ENCODE measurements at places on chromosomes 12 and 14.
A peak's percentile ranks its signal among the peaks of the same experiment; 100 is the strongest.

DNA sequence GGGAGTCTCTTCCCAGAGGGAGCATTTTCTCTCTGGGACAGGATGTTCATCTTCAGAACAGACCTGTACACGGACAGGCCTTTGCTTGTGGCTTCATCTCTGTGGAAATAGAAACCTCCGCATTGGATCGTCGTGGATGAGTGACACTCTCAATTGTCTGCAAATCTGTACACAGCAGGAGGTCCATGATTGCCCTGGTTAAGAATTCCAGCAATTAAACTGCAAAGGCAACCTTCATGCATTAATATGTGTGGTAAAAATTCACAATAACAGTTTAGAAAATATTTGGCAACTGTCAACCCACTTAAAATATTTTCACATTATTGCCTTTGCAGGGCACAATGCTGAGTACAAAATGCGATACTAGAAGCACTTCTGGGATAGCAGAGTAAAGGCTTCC lies 149.8 kb upstream of the SFSWAP start:
- no peak for DNase-seq

- no peak for DNase-seq
These were observed 82.6 kb downstream of the METTL25 start for GRCh38 chr12:82440885-82441284.

DNA sequence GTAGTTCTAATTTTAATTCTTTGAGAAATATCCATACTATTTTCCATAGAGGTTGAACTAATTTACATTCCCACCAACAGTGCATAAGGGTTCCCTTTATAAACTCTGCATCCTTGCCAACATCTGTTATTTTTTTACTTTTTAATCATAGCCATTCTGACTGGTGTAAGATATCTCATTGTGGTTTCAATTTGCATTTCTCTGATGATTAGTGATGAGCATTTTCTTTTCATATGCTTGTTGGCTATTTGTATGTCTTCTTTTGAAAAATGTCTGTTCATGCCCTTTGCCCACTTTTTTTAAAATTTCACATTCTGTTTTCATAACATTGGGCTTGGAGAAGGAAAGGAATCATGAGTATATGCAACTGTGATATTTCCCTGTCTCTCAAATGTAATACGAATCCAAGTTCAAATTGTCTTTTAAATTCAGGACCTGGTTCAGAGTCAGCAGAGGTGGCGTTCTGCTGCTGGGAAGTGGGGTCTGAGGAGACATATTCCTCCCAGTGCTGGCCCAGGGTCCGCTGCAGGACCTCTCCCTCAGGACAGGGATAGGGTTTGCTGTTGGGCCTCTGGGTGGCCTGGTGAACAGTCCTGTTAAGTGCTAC lies 81.2 kb upstream of the ETV6 start:
- DNase-seq, result no peak

DNA sequence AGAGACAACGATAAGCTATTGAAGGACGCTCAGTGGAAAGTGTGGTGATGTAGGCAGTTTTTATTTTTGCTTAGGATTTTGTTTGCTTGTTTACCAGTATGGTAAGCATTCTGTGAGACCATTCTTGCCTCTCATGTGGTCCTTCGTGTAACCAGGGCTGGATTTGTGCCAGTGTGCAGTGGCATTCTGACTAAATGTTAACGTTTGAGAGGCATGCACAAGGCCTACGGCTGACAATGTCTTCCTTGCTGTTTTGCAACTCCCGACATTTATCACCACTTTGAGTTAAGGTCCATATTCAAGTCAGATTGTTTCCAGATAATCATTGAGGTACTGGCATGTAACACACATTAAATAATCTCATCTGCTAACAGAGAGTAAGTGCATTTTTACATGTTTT lies 102.3 kb upstream of the BCAT1 start:
- DNase-seq, result peak; percentile 36

DNA sequence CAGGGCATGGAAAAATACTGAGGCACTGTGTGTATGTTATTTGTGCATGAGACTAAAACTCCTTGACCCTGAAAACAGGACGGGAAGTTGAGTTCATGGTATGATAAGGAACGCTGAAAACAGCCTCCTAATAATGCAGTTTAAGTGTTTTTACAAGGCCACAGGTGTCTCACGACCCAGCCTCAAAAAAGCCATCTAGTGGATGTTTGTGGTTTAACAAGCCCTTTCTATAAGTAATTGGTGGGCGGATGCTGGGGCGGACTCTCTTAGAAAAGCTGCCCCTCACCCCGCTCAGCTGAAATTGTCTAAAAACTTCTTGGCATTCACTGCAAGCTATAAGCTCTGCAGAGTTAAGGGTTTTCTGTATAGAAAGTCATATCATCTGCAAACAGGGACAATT lies 184.5 kb downstream of the NUBPL start:
- no peak for DNase-seq

- DNase-seq, result no peak
These were observed 479.7 kb upstream of the TBX3 start for GRCh38 chr12:115163710-115164109.

DNA sequence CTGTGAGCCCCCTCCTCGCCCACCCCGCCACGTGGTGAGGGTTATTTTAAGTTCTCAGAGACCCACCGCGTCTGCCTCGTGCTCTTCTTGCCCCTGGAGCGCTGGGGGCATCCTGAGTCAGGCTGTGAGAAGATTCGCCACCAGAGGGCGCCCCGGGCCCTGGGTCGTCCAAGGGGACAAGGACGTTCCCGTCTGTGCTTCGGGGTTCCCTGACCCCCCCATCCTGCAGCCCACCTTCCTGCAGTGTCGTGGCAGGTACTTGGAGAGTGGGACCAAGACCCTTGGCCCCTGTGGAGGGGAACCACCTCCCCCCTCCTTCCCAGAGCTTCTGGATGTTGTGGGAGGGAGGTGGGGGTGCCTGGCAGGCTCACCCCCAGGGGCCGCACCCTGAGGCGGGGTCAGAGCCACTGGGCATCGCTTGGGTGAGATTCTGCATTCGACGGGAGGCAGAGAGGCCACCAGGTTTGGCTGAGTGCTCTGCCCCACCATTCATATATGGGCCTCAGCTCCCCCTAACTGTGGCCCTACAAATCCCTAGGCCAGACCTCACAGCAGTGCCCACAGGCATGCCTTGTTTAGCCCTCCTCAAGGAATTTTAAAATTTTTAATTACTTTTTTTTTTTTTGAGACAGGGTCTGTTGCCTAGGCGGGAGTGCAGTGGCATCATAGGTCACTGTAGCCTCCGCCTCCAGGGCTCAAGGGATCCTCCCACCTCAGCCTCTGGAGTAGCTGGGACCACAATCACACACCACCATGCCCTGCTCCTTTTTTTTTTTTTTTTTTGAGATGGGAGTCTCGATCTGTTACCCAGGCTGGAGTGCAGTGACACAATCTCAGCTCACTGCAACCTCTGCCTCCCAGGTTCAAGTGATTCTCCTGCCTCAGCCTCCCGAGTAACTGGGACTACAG lies 17.0 kb downstream of the RHOF start:
- peak; percentile 95 for DNase-seq

- no peak for DNase-seq
These were observed 726.8 kb downstream of the VRK1 start for GRCh38 chr14:97523936-97524335.

DNA sequence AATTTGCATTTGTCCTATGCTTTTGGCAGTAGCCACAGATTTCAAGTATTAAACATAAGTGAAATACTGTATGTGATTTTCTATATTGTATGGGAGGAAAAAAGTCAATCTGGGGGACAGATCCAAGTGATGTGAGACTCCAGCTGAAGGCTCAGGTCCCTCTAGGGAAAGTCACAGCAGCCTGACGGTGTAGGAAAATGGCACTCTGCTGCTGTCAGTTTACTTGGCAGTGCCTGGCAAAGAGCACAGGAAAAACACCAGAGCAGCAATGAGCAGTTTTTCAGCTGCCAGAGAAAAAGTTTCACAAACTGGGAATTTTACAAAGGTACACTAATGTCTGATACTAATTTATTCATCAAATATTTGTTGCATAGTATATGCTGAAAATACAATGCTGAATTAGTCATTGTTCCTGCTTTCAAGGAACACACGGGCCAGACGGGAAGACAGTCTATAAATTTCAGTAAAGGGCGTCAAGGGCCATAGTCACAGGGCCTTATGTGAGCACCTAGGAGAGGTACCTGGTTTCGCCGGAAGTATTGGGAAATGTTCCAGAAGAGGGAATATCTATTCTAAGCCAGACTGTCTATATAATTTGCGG lies 66.2 kb upstream of the SLC38A2 start:
- DNase-seq, result no peak

DNA sequence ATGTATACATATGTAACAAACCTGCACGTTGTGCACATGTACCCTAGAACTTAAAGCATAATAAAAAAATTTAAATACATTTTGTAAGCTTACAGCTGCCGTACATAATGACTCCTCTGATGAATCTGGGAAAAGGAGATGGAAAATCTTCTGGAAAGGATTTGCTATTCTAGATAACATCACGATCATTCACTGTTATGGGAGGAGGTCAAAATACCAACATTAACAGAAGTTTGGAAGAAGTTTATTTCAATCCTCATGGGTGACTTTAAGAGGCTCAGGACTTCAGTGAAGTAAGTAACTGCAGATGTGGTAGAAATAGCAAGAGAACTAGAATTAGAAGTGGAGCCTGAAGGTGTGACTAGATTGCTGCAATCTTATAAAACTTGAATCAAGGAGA lies 172.2 kb downstream of the SLC16A7 start:
- no peak for DNase-seq

- DNase-seq, result no peak
These were observed 131.0 kb upstream of the LMNTD1 start for GRCh38 chr12:25684070-25684469.

- DNase-seq, result peak; percentile 91
These were observed 24.2 kb downstream of the CHST11 start for GRCh38 chr12:104480826-104481440.

DNA sequence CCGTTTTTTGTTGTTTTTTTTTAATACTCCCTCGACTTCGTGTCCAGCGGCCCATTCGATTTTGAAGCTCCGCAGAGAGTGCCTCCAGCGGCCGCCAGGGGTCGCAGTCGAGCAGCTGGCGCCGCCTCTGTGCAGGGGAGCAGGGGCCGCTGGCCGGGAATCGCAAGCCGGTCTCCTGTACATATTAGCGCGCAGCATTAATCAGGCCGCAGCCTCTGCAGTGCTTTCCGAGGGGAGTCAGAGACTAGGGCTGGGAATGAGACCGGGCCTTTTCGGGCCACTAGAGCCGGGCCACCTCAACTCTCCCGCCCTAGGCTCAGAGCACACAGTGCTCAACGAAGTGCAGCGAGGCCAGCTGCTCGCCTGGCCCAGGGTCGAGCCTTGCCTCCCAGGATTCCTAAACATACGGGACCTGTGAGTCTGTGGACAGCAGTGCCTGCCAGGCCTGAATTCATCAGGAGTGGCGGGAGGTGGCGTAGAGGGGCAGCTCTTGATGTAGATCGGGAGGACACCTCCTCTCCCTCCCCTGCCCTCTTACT lies 81.8 kb downstream of the EMP1 start:
- peak; percentile 64 for DNase-seq

DNA sequence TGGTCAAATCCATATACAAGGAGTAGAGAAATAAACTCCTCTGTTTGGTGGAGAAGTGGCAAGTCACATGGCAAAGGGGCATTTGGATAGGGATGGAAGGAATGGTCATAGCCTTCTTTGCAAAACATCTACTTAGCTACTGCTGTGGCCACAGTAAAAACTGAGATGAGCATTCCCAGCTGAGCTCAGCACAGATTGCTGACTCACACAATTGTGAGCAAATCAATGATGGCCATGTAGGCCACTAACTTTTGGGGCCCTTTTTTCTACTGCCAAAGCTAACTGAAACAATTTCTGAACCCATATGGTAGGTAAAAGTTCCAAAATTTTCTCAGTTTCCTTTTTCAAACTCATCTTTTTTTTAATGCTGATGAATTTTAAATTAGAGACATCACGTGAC lies 31.6 kb downstream of the DUSP6 start:
- no peak for DNase-seq

GRCh38 chr14:104784218-104784568 lies 11.4 kb downstream of the AKT1 start:
- no peak for DNase-seq

- no peak for DNase-seq
These were observed 128.4 kb downstream of the GALC start for GRCh38 chr14:87864356-87865270.

DNA sequence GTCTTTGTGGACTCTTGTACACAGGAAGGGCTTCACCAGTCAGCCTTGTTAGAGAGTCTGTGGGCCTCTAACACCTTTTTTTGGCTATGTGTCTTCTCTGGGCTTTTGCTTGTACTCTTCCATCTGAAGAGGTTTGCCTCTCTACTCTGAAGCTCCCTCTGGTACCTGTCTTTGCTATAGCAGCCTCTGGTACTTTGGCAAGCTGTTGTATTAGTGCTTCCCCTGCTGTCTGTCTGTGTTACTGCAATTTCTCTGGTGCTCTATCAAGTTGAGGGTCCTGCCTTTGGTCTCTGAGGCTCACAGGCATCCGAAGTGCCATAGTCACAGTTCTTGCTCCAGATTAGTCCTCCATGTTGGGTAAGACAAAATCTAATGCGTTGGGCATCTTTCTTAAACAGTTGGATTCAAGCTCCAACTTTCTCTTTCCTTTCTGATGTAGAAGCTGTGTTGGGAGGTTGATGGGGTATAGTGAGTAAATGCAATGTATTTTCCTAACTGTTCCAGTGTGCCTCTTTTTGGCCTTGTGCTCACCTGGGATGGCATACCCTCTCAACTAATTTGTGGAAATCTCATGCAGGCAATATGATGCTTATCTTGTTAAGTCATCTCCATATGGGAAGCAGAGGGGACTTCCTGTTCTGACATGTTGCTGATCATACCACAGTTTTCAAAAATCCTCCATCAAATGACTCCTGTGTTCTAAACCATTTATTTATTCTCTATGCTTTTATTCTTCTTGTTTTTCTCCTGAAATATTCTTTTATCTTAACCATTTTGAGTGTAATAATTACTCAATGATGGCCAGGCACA lies 88.8 kb downstream of the ATF7IP start:
- peak; percentile 47 for DNase-seq

- no peak for DNase-seq
These were observed 94.3 kb downstream of the AEBP2 start for GRCh38 chr12:19533567-19533966.

- DNase-seq, result peak; percentile 94
These were observed 12.4 kb upstream of the ITGB7 start for GRCh38 chr12:53219292-53219955.

DNA sequence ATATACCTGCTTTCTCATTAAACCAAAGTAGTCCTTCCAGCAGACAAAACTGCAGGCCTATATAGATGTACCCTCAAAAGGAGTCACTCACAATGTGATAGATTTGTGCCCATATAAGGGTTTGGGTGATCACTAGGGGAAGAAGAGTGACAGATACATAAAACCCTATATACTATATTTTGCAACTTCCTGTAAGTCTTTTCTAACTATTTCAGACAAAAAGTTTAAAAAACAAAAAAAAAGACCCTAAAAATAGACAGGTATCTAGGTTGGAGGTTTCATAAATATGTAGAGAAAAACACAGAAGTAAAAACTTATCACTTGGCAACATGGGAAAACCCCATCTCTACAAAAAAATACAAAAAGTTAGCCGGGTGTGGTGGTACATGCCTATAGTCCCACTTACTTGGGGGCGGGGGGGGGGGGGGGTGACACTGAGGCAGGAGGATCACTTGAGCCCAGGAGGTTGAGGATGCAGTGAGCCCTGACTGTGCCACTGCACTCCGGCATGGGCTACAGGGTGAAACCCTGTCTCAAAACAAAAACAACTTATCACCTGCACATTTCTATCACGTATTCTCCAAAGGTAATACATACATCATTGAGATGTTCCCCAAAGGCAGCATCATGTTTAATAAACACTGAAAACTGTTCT lies 2.9 kb downstream of the VCPKMT start:
- no peak for DNase-seq

Data from suppressor macrophage (primary cell).